ENCODE measurements at places on chromosomes 3 and 15.

- peak; percentile 34 for DNase-seq
Observed at GRCh38 chr3:151468284-151468917, 7.5 kb upstream of the IGSF10 start.

DNA sequence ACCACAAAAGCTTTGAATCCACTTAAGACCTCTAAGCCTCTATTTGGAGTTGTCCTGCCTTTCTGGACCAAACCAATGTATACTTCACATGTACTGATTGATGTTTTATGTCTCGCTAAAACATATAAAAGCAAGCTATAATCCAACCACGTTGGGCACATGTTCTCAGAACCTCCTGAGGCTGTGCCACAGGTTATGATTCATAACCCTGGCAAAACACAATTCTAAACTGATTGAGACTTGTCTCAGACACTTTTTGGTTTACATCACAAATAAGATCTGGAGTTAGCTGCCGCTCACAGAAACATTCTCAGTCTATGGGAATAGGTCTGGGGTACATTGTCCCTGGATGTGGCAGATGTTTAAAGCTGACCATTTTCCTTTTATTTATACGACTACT, 53.4 kb upstream of the EPHA6 start:
- no peak for DNase-seq

DNA sequence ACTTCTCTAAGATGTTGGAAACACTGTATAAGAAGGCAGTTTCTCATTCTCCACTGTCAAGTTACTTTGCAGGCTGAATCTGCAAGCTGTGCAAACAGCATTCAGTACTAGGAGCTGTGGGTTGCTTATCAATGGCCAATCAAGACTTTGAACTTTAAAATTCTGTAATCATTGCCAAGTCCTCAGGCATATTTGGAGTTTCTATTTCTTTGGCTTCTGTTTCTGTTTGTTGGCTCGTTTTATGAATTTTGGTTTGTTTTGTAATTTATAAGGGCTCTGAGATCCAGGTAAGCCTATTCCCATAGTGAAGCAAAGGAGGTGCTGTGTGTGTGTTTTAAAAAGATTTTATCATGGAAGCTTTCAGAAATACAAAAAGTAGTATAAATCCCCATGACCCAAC, 32.1 kb downstream of the TLNRD1 start:
- no peak for DNase-seq

DNA sequence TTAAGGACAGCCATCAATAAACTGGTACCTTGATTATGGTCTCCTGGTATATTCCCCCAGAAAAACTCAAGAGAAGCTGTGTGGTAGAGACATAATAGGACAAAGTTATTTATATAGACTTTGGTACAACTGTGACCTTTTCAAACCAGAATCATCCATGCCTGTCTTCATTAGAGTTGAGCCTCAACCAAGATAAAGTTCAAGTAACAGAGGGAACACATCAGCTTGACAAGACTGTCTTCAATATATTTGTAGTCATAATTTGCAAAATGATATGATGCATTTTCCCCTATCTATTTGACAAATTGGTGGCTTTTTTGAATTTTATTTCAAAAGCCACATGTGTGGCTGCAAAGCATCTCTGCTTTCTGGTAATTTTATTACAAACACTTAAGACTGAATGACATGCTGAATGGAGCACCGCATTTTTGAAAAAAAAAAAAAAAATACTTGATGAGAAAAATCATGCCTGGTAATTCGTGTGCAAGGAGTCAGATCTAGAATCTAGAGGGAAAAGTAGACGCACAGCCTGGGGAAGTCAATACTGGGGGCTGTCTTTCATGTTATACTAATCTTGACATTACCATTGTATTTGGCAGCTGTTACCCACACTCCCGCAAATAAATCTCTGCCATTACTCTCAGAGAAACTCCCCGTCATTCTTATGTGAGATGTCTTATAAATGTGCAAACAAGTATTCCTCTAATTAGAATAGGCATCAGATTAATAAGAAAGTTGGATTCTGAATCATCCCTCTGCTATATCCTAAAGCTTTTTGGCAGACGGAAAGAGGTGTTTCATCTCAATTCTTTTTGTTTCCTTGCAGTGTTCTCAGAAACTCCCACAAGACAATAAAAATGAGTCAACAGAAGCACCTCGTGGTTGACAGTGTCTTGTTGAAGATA, 554.8 kb upstream of the CBLB start:
- DNase-seq = no peak

- no peak for DNase-seq
Observed at GRCh38 chr15:56356616-56357015, 8.6 kb upstream of the TEX9 start.

DNA sequence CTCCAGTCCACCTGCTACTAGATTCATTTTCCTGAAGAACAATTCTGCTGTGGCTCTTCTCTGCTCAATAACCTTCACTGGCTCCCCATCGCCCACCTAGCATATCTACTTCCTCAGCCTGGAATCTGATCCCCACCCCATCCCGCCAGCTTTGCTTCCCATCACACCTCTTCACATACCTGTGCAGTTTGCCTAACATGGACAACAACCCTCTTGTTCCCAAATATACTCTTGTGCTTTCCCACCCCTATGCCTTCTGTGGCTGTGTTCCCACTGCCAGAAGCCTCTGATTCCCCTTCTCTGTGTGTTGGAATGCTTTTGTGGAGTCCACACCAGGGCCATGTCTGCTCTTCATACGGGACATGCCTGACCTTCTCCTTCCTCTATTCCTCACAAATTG, 29.5 kb downstream of the CMTM7 start:
- no peak for DNase-seq

- DNase-seq = no peak
Observed at GRCh38 chr3:189210251-189210770, 38.5 kb downstream of the TPRG1 start.

DNA sequence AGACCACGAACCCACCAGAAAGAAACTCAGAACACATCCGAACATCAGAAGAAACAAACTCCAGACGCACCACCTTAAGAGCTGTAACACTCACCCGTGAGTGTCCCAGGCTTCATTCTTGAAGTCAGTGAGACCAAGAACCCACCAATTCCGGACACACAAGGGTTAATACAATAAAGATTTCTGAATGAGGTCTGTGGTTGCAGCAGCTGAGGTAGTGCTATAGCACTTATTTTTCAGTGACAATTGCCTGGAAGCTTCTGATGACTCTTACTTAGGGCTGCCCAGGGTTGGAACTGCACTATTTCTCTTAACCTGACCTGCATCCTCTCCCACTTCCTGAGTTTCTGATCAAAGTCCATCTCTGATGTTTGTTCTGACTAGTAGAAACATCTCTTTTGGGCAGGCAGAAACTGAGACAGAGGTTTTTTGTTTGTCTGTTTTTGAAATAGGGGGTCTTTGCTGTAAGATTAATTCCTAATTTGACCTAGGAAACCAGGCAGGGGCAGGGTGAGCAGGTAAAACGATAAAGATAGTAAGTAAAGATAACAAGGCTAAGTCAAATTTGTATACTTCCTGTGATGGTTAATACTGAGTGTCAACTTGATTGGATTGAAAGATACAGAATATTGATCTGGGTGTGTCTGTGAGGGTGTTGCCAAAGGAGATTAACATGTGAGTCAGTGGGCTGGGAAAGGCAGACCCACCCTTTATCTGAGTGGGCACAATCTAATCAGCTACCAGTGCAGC, 169.1 kb downstream of the GAP43 start:
- peak; percentile 9 for DNase-seq

DNA sequence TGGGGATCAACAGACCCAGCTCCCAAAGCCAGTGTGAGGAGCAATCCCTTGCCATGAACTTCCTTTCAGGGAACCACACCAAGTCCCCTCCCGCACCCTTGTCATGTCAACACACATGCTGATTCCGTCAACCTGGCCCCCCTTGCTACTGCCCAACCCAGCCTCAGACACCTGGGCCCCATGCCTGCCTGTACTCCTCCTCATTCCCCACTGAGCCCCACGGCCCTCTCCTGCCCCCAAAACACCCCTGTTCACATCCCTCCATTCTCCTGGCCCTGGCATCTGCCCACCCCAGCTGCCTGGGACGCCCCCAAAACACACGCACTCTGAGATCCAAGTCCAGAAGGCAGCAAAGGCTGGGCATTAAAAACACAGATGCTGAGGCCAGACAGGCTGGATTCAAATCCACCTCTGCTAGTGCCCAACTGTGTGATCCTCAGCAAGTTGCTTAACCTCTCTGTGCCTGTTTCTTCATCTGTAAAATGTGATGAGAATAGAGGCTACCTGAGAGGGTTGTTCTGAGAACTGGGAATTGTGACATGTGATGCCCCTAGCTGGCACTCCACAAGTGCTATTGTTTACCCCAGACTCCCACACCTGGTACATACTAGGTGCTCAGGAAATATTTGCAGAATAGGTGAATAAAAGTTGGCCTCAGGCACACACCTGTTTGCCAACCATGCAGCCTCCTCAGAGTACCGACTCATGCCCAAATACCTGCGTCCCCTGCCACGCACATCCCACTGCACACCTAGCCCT, 2.3 kb downstream of the PLXND1 start:
- DNase-seq = no peak

Measured in large intestine (tissue), 12 donors.